ENCODE measurements at places on chromosomes 1 and 21.

DNA sequence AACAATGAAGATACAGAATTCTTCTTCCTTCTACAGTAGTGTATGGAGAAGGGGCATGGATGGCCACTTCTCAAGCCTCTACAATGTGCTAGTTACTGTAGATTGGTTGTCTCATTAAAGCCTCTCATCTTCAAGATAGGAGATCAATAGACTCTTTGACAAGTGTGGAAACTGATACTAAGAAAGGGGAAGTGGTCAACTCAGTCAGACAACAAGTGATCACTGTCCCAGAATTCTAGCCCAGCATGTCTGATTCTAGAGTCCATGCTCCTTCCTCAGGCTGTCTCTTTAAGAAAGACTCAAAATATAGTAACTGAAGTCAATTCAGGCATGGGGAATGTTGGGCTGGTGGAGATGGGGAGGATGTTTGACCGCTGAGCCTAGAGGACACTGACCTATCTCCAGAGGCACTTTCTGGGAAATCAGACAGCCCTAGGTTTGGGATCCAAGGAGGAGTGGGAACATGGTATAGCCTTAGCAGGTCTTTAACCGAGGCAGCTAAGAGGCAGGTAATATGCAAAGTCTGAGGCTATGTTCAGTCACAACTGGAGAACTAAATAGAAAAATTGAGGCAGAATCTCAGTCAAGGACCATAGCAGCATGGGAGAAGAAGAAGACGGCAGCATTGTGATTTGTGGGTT is 39.3 kb upstream of the EYA3 start:
- no peak for DNase-seq

DNA sequence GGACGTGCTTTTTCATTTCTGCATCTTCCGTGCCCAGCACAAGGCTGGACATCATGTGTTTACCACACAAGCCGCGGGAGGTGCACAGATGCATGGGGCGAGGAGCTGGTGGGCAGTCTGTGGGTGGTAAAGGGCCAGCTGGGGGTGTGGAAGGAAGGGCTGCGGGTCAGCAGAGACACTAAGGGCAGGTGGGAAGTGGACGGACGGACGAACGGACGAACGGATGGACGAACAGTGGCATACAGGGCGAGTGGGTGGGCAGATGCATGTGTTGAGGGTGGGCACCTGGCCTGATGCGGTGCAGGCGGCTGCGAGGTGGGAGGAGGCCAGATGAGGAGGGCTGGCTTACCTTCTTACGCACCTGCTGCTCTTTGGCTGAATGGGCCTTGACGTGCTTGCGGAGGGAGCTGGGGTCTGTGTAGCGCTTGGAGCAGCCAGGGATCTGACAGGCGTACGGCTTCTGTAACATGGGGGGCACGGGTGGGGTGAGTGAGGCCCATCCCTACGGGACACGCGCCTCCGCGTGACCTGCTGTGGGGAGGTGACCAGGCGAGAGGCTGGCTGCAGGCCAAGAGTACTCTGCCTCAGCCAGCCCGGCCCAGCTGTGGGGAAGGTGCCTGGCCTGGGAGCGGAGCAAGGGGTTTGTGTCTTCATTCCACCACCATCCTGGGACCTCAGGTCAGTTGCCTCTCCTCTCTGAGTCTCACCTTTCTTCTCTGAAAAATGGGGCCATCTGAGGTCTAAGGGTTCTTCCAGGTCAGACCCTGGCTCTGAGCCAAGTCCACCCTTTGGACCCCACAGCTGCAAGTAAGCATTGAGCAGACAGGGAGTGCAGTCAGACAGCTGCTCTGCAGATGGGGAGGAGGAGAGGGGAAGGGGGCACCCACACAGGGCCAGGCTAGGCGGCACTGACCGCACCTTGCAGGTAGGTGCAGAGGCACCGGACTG is 65.5 kb downstream of the DMRTB1 start:
- no peak for DNase-seq

DNA sequence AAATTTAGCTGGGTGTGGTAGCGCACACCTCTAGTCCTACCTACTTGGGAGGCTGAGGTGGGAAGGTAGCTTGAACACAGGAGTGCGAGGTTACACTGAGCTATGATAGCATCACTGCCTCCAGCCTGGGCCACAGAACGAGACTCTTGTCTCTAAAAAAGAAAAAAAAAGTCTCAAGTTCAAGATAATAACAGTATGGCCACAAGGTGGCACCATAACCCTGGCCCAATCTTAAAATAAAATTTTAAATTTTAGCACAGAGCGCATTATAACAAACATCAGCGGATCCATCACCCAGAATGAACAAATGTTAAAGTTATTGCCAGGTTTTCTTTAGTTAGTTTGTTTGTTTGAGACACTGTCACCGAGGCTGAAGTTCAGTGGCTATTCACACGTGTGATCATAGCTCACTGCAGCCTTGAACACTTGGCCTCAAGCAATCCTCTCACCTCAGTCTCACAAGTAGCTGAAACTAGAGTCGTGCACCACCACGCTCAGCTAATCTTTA is 2.9 kb upstream of the HTR6 start:
- DNase-seq = no peak

- DNase-seq = no peak
These were observed 204.6 kb downstream of the PTBP2 start for GRCh38 chr1:96926176-96926575.

DNA sequence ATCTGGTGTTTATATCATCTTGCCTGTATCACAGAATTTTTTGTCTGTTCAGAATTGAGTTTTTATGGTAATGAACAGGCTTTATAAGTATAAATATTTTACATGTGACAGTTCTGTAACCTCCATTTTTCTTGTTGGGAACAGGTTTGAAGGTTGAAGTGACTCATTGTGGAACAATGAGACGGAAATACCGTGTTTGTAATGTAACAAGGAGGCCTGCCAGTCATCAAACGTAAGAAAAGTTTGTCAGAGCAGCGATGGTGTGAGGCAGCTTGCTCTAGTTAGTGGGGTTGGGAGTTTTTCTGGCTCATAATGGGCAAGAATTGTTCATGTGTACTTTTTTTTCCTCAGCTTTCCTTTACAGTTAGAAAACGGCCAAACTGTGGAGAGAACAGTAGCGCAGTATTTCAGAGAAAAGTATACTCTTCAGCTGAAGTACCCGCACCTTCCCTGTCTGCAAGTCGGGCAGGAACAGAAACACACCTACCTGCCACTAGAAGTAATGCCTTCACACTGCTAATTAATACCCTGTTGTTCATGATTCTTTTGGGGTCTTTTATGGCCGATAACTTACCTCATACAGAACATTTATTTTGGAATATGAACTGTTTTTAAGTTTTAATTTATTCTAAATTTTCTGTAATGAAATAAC is 75.2 kb upstream of the TEKT2 start:
- no peak for DNase-seq

DNA sequence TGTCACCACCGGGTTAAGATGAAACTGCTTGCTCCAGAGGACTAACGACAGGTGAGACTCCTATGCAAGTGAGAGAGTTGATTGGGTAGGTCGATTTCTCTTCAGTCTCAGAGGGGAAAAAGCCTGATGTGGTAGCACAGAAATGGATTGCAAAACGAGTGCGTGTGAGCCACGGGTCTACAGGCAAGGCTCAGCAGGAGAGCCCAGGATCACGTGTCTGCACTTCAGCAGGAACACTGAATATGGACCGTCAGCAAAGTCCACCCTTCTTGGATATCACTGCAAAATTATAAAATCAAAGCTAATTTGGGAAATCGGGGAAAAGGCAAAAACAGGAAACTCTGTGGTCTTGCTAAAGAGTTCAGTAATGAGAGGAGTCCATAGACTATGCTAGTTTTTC is 107.7 kb upstream of the ZNF648 start:
- no peak for DNase-seq

GRCh38 chr21:43916691-43917514 is 51.9 kb downstream of the AGPAT3 start:
- no peak for DNase-seq

DNA sequence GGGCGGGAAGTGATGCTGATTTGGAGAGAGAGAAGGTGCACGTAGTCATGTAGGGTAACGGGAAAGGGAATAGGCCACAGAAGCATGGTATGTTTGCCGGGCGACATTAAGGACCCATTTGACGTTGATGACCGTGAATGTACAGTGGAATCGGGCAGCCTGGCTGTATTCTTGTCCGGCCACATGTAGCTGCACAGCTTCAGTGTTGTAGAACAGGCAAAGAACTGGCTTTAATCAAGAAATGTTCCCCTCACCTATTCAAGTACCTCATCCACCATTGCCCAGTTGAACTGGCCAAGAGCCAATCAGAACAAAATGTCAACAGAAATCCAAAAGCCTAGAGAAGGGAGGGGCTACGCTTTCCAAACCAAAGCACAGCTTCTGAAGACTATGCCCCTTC is 104.8 kb downstream of the DHRS3 start:
- DNase-seq = no peak

DNA sequence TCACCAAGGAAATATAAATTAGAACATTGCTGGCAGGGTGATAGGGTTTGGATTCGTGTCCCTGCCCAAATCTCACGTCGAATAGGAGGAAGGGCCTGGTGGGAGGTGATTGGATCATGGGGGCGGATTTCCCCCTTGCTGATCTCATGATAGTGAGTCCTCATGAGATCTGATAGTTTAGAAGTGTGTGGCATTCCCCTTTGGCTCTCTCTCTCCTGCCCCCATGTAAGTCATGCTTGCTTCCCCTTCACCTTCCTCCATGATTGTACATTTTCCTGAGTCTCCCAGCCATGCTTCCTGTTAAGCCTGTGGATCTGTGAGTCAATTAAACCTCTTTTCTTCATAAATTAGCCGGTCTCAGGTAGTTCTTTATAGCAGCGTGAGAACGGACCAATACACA is 60.6 kb downstream of the VPS26C start:
- no peak for DNase-seq

DNA sequence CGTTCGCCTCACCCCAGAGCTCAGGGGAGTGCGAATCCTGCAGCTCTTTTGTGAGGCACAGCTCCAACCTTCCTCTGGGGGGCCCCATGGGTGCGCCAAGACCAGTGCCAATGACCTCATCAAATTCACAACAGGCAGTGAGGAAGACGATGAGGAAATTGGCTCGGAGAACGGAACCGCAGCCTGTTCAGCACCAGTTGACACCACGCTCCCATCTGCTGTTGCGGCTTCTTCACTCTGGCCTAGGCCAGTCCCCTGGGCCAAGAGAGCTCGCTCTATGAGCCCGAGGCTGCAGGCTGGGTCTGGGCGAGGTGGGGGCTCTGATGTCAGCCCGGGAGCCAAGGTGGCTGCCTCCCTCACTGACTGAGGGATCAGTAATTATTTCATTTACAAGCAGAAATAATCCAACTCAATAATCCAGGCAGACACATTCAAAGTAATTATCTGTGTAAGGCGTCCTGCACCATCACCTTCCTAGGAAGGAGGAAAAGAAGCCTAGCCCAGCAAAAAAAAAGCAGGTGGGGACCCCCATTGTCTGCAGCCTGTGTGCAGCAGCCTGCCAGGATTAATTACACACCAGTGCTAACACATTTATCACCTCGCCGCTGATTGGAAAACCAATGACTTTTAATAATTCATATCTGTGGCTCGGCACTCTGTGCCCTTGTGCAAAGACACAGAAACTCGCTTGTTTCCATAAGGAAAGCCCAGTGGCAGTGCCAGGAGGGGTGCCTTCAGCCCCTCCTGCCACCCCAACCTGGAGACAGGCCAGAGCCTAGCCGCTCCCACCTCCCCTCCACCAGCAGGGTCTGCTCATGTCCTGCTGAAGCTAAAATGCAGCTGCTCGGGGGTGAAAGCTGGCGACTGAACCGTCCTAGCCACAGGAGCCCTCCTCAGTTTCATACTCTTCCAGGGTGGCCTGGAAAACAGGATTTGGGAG is 1.9 kb downstream of the PLEKHA6 start:
- no peak for DNase-seq

DNA sequence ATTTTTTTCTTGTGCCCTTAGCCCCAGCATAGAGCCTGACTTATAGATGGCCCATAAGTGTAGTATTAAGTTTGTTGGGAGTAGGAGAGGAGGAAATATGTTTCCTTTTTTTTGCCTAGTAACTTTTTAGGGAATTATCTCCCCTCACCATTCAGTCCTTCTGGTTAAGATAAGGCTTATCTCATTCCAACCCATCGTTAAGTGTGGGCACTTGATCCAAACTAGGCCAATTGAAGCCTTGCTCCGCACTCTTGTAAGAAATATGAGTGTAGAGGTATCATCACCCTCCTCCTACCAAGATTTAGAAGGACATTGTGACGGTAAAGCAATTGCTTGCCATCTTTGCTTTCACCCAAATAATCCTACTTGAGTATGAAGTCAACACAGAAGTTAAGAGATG is 8.8 kb upstream of the FGGY start:
- no peak for DNase-seq

DNA sequence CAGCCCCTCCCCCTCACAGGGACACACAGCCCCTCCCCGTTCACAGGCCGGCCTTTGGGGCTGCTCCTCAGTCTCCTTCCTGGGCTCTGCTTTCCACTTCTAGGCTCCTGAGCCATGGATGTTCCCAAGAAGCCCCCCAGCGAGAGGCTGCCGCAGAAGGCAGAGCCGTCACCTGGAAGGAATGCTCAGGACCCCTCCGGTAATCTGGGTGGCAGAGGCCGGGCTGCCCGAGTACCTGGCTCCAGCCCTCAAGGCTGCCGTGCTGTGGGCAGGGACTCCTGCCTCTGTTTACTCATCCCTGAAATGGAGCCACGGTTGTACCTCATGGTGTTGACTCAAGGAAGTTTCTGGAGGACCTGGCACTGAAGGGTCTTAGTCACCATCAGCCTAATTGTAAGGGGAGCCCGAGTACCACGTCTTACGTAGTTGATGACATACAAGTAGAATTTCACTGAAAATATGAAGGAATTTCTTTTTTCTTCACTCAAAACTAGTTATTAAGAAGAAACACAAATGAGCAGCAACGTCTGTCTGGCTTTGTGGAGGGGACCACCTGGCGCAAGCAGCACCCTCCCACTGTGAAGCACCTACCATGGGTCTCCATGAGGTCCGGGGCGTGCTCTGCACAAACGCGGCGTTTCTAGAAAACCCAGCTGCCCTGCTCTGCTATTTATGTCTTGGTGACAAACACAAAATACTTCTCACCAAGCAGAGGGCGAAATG is 33.7 kb downstream of the PRDM15 start:
- no peak for DNase-seq

- DNase-seq = no peak
These were observed 61.5 kb downstream of the GNG12 start for GRCh38 chr1:67771749-67772148.

DNA sequence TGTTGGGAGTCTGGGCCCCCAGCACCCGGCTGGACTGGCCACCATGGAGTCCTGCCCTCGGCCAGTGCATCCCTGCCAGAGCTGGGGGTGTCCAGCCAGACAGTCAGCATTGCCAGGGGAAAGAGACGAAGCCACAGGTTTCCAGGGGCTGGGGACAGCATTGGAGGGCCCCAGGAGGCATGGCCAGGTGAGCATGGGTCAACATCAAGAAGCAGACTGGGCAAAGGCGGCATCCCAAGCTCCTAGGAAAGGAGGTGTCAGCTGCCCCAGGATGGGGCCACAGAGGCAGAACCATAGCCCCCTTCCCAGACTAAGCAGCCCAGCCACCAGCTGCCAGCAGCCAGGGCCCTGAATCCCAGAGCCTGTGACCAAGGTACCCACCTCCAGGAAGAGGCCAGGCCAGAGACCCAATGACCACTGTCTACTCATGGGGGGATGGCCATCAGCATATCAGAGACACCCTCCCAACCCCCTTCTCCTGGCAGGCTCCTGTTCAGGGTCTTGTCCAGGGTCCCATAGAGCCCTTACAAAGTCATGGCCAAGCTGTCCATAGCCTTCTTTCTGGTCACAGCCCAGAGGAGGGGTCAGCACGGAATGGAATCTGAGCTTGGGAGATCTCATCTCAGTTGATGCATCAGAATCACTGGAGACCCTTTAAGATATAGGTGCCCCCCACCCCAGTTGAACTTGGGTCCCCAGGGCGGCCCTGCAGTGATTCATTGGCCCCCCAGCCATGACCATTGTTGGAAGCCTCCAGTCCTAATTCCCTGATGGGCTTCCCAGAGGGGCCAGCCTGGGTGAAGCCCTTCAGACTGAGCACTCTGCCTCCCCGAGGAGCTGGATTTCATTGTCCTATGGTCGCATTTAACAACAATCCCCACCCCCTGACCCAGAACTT is 32.5 kb downstream of the WNT3A start:
- DNase-seq = no peak
